ENCODE measurements at places on chromosomes 1 and 21. TPM values are rescaled to one million over a fixed set of nuclear protein-coding genes. Genes with fewer than 3 reads are reported as not detected.

Gene IPO9
- 28.2 TPM for total RNA-seq

Gene VANGL1
- 18.4 TPM for total RNA-seq

GRCh38 chr1:17286646-17287045 is 21.4 kb upstream of the PADI4 start:
- no peak for DNase-seq

Gene NBPF10
- 0.47 TPM for total RNA-seq

DNA sequence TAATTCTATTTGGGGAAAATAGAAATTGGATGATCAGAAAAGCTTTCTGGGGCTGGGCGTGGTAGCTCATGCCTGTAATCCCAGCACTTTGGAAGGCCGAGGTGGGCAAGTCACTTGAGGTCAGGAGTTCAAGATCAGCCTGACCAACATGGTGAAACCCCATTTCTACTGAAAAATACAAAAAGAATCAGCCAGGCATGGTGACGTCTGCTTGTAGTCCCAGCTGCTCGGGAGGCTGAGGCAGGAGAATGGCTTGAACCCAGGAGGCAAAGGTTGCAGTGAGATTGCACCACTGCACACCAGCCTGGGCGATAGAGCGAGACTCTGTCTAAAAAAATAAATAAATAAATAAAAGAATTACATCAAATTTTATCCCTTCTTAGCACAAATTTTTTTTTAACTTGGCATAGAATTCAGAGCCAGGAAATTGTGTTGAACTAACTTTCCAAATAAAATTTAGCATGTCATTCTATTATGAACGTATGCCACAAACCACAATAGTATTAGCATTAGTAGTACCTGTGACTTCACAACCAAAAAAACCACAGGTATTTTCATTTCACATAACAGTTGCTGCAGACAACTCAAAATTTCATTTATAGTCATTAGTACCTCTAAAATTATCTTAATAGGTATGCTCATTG is 4.5 kb upstream of the ANKRD13C start:
- no peak for DNase-seq

Gene BCL2L15
- total RNA-seq, result 0.23 TPM

DNA sequence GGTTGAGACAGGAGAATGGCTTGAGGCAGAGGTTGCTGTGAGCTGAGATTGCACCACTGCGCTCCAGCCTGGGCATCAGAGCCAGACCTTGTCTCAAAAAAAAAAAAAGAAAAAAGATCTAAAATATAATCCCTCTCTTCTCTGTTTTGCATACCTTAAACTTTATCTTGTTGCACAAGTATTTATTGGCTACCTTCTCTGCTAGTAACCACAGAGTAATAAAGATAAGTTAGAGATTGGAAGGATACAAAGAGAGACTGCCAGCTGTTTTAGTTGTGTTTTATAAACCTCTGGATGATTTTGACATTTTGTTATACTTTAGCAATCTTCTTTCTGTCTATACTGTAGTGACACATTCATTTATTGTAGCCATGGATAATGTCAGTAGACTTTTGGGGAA is 27.7 kb downstream of the AGO3 start:
- DNase-seq, result no peak

Gene SLAMF8
- total RNA-seq, result not detected

Gene TLR5
- total RNA-seq, result 0.53 TPM

- no peak for DNase-seq
These were observed 78.4 kb downstream of the AK5 start for GRCh38 chr1:77360256-77360655.

DNA sequence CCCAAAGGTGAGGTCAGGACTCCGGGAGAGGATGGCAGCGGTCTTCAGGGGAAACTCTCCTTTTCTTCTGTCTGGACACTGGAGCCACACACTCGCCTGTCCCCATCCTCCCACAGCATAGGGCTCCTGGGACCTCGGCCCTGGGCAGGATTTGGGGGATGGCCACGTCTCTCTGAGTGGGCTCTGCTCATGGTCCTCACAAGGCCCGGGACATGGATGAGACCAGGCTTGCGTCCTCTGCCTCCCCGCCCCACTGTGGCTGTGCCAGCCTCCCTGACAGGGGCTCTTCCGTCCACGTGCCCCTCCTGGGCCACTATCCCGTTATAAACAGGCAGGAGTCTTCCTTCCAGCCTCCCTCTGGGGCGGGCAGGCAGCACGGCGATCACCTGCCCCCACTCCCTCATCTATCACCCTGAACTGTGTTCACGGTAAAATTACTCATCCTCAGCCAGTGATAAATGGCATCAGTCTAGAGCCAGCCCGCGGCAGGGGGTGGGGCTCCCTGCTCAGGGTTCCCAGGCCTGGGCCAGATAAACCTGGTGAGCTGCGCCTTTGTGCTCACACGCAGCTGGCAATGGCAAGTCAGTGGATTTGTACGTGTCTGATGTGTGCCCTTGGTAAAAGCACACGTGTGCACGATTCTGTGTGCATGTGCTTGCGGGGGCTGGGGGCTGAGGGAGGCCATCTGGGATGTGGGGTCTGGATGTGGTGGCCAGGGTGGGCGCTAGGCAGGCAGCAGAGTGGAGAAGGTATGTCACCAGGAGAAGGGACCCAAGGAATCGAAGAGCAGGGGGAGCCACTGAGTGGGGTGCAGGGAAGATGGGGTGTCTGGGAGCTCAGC is 12.6 kb upstream of the SAMD11 start:
- no peak for DNase-seq

GRCh38 chr1:99358770-99359169 is 94.5 kb downstream of the PLPPR4 start:
- DNase-seq, result no peak

Gene SLC25A34
- total RNA-seq, result 0.53 TPM

- no peak for DNase-seq
These were observed 17.7 kb upstream of the TRNAU1AP start for GRCh38 chr1:28535180-28535579.

Data from glomerular endothelial cell (primary cell).